Astrocyte of the cerebellum (primary cell): ENCODE measurements at places on chromosomes 6 and 20.

GRCh38 chr6:159126590-159126989 lies 42.6 kb upstream of the FNDC1 start:
- no peak for DNase-seq

DNA sequence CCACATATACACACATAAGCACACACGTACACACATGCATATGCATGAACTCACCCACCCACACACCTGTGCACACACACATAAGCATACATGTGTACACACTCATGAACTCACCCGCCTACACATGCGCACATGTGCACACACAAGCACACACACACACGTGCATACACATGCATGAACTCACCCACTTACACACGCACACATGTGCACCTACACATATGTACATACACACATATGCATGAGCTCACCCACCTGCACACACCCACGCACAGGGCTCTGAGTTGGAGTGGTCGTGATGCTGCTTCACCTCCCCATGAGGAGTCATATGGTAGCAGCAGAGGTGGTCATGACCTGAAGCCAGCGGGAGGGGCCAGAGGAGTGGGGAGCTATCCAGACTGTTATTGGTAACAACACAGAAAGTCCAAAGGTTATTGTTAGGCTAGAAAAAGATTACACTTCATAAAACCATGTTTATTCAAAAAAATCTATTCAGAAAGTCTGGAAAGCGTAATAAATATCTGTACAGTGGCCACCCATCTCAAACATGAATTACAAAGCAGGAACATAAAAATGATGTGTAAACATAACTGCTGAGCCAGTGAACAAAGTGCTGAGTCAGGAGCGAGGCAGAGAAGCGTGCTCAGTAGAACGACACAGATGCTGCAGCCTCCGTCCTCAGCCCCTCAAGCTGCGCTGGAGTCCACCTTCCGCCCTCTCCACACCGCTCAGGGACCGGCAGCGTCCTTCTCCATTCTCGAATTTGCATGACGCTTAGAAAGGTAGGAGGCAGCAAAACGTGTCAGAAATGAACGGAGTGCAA lies 26.4 kb upstream of the MPC1 start:
- DNase-seq = no peak

- no peak for DNase-seq
Measured at GRCh38 chr6:96836631-96837080, 621 bp downstream of the GPR63 start.

- DNase-seq = no peak
Measured at GRCh38 chr6:36622901-36623546, 28.9 kb downstream of the SRSF3 start.

DNA sequence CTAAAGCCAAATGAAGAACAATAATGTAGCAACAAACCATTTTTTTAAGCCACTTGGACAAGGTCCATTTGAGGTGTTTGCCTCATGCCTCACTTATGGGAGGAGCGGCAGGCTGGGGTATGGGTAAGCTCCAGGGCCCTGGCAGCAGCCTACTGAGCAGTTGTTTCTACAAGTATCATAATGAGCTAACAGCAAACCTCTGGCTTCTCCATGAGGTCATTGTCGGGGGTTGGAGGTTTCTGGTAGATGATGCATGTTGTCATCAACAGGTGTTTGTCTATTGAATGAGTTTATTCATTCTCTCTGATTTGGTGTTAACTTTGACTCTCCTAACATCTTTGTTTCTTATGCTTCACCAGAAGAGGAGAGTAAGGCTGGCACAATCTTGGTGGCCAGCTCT lies 150.7 kb downstream of the TBC1D7 start:
- no peak for DNase-seq
